ENCODE measurements at places on chromosomes 7 and 10.

DNA sequence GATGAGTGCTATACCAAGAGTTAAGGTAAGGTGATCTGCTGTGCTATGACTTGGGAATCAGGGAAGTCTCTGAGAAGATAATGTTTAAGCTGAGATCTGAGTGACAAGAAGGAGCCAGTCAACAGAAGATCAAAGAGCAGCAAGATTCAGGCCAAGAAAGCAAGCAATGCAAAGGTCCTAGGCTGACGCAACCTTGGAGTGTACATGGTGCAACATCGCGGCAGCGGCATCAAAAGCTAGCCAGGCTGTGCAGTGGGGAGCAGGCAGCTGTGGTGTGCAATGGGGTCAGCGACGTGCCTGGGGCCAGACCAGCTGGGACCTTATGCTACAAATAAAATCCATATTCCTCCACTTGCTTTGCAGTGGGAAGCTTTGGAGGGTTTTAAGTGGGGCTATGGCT, 324.1 kb downstream of the LRMDA start:
- no peak for DNase-seq

DNA sequence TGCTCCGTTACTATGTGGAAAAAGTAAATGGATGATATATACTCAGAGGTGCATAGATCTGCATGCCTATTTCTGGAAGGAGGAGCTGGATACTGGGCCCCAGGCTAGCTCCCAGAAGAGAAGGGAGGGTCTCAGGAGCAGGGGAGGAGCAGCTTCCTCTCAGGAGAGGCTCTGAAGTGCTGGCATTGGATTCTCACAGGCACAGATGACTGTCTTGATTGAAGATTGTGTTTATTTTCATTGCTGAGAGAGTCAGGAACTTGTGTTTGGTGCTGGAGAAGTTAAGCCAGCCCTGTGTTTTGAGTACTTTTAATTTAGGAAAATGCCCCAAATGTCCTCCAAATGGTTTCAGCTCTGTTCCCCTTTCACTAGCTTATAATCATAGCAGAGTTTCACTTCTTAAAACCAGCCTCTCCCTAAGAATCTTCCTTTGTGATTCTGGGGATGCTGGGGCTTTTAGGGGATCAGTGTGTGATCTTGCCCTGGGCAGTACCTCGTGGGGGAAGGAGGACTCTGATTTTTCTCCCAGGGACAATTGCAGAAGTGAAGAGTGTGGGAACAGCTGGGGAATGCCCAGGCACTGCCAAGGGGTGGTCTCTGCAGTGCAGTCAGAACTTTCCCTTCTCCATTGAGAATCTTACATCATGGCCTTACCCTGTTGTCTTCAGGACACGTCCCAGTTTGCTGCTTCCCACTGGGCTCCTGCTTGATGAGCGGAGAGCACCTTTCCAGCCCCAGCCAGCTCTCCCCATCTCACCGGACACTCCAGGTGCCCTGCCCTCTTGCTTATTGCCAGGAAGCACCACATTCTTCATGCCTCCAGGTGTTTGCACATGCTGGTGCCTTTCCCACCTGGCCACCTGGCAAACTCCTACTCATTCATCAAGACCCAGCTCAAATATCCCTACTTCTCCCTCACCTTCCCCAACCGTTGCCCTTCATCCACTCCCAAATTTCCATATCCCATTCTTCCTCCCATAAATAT, 102.8 kb downstream of the ARHGAP22 start:
- no peak for DNase-seq

DNA sequence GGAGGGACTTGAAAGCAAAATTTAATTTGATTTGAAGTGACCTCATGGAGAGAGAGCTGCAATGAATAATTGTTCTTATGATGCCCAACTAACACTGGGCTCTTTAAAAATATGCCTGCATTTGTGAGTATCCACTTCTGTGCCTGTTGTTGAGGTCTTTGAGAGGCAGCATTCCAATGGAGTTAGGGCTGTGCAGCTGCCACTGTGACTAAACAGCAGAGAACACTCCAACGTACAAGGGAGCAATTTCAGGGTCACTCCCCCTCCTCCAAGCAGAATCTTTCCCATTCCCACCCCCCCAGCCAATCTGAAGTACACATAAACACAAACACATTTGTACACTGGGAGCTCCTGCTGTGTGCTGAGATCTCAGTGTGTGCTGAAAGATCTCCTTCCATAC, 28.0 kb upstream of the GSAP start:
- no peak for DNase-seq

GRCh38 chr7:305410-306151, 15.6 kb downstream of the FOXL3 start:
- no peak for DNase-seq
